ENCODE measurements at places on chromosomes 5 and 9. TPM values are rescaled to one million over a fixed set of nuclear protein-coding genes. Genes with fewer than 3 reads are reported as not detected.

The MAT2B gene
- polyA plus RNA-seq: 442 TPM

The TNFSF15 gene
- not detected for polyA plus RNA-seq

The ZNF879 gene
- 4.3 TPM for polyA plus RNA-seq

The HMGCS1 gene
- polyA plus RNA-seq: 6.6 TPM

The HSD17B4 gene
- 73.3 TPM for polyA plus RNA-seq

The SMC5 gene
- 17.9 TPM for polyA plus RNA-seq

The PRDM9 gene
- not detected for polyA plus RNA-seq

The FAM200C gene
- 0.17 TPM for polyA plus RNA-seq

The STK10 gene
- polyA plus RNA-seq: 74.6 TPM

The SLC34A1 gene
- polyA plus RNA-seq: not detected

The PCDHGB4 gene
- not detected for polyA plus RNA-seq

The PLAC8L1 gene
- polyA plus RNA-seq: not detected

The GRIA1 gene
- not detected for polyA plus RNA-seq

The PCDHA9 gene
- not detected for polyA plus RNA-seq

The SLCO6A1 gene
- polyA plus RNA-seq: not detected

The SPEF2 gene
- polyA plus RNA-seq: 0.75 TPM

The FOXD4L5 gene
- polyA plus RNA-seq: not detected

The SH3GL2 gene
- not detected for polyA plus RNA-seq

The F12 gene
- 0.20 TPM for polyA plus RNA-seq

The KIF12 gene
- polyA plus RNA-seq: not detected

The PTPRD gene
- polyA plus RNA-seq: not detected

The RNF14 gene
- 38.2 TPM for polyA plus RNA-seq

The SLC6A7 gene
- polyA plus RNA-seq: not detected

The OGN gene
- 1.3 TPM for polyA plus RNA-seq

The TYRP1 gene
- polyA plus RNA-seq: not detected

The RNF224 gene
- polyA plus RNA-seq: not detected

The DMRT1 gene
- not detected for polyA plus RNA-seq

The TMEM171 gene
- not detected for polyA plus RNA-seq

The TICAM2 gene
- not detected for polyA plus RNA-seq

The CCL28 gene
- 17.4 TPM for polyA plus RNA-seq

The FRMPD1 gene
- polyA plus RNA-seq: not detected

The IL5 gene
- not detected for polyA plus RNA-seq

The PCDHA2 gene
- not detected for polyA plus RNA-seq

The IL3 gene
- polyA plus RNA-seq: not detected

The KIF4B gene
- not detected for polyA plus RNA-seq

The IL9 gene
- not detected for polyA plus RNA-seq

The FOXD4L3 gene
- not detected for polyA plus RNA-seq

The SEMA4D gene
- 67.5 TPM for polyA plus RNA-seq
